ENCODE measurements at places on chromosomes 2 and 18. TPM values are rescaled to one million over a fixed set of nuclear protein-coding genes. Genes with fewer than 3 reads are reported as not detected.

DNA sequence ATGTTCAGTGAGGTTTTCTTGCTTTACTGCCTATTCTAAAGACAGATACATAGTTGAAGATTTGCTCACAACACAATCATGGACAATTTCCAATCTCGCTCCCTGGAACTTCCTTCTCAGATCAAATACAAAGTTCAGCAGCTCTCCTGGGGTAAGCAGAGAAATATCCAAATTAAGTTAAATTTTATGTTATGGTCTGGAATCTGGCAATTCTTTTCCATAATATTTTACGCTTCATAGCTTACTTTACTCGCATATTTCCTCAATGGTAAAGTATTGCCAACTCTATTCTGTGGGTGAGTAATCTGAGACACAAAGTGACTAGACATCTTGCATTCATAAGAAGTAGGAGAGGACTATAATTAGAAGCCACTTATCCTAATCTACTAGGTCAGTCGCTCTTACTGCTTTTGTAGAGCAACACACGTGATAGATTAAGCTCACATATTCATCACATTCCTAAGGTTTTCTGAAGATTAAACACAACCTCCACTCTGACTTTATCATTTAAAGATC, 529.4 kb downstream of the CCDC85A start:
- no peak overlapping the region for H3K27ac ChIP-seq
- no peaks in the 10 kb centered on the region for H3K4me1 ChIP-seq
- DNase-seq: no peak

Gene PSMD1
- 176 TPM for total RNA-seq

- H3K27me3 ChIP-seq: peaks cover 43% of the 10 kb centered on the region
- no peaks in the 10 kb centered on the region for H3K36me3 ChIP-seq
- no peak overlapping the region for H3K27ac ChIP-seq
- no peak for DNase-seq
Measured at GRCh38 chr2:72149556-72150156, 2.0 kb upstream of the CYP26B1 start.

DNA sequence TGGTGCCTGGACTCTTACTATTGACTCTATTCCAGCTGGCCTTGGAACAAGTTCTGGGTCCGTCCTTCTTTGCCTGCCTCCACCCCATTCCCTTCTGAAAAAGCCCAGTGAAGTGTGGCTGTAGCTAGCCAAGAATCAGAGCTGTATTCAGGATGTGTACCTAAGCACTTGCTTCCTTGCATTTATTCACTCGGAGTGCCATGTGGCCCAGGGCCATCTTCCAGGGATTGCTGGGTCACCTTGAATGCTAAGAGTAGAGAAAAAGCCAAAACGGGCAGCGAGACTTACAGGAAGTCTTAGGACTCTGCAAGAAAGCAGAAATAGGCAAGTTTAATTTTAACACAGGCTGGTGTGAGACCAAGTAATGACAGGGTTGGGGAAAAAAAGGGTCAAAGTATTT, 4.1 kb downstream of the ITGA6 start:
- no peak overlapping the region for H3K27ac ChIP-seq
- no peaks in the 10 kb centered on the region for H3K36me3 ChIP-seq
- peak overlapping the region; percentile 33 for H3K4me3 ChIP-seq
- no peak for DNase-seq
- H3K4me1 ChIP-seq: peaks cover 85% of the 10 kb centered on the region

DNA sequence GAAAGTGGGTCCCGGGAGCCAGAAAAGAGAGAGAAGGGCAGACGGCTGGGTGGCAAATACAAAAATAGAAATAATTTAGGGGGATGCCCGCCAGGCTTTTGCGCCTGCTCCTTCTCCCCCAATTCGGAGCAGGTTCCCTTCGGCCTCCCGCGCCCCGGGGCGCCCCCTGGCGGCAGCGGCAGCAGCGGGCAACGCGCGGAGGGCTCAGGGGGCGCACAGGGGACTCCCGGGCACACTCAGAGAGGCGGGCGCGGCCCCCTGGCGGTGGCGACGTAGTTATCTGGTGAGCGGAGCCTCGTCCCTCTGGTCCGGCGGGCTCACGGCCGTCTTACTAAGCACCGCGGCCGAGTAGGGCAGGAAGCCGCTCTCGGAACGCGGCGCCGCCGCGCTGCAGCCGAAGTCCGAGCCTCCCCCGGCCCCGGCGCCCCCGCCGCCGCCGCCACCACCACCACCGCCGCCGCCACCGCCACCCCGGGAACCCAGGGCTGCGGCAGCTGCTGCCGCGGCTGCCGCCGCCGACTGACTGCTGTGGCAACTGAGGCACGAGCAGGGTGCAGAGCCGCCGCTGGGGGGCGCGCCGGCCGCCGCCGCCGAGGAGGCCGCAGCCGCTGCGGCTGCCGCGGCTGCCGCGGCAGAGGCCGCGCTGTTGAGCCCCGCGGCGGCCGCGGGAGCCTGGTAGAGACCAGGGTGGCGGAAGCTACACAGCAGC, 3.8 kb downstream of the EVX2 start:
- no peak overlapping the region for H3K27ac ChIP-seq
- DNase-seq: no peak
- H3K36me3 ChIP-seq: no peaks in the 10 kb centered on the region
- H3K27me3 ChIP-seq: peaks cover 87% of the 10 kb centered on the region
- H3K4me3 ChIP-seq: no peak overlapping the region

GRCh38 chr18:6547476-6547875, 132.8 kb upstream of the L3MBTL4 start:
- DNase-seq: no peak
- H3K4me3 ChIP-seq: no peak overlapping the region
- no peaks in the 10 kb centered on the region for H3K36me3 ChIP-seq
- no peaks in the 10 kb centered on the region for H3K27me3 ChIP-seq
